ENCODE measurements at places on chromosomes 3 and 15. TPM values are rescaled to one million over a fixed set of nuclear protein-coding genes. Genes with fewer than 3 reads are reported as not detected.
A peak's percentile ranks its signal among the peaks of the same experiment; 100 is the strongest.

GRCh38 chr15:79440355-79440908 is 8.3 kb downstream of the MINAR1 start:
- DNase-seq = no peak

BCL2A1 gene
- total RNA-seq = 61.3 TPM

GRCh38 chr3:187568171-187568570 is 102.0 kb downstream of the SST start:
- no peak for DNase-seq

GRCh38 chr3:117681619-117682018 is 972.0 kb downstream of the TUSC7 start:
- DNase-seq = no peak

DISP2 gene
- total RNA-seq = 0.20 TPM

- no peak for DNase-seq
Measured at GRCh38 chr3:183966361-183966791, 51.3 kb downstream of the ABCC5 start.

GRCh38 chr15:48470096-48470495 is 138.9 kb downstream of the DUT start:
- DNase-seq = no peak

- no peak for DNase-seq
Measured at GRCh38 chr3:123263941-123264340, 62.2 kb downstream of the SEC22A start.

CDHR4 gene
- not detected for total RNA-seq

- no peak for DNase-seq
Measured at GRCh38 chr3:66703501-66703900, 202.7 kb upstream of the LRIG1 start.

TBCCD1 gene
- 20.3 TPM for total RNA-seq

DNA sequence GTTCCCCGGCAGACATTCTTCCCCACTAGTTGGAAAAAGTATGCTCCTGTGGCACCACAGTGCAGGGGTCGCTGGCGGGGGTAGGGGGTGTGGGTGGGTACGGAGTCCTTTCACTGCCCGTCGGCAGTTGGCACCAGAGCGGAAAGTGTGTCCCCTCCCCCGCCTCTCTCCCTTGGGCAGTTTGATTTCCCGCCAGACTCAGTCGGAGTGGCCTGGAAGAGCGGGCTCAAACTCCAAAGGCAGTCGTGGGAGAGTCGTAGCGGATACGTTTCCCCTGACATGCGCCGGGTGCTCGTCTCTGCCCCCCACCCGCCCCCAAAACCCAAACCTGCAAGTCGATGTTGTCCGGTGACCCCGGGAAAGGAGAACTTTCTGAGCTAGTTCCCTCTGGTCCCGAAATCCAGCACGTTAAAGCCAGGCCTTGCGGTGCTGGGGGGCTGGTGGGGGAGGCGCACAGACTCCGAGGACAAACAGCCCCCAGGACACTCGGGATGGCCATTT is 4.4 kb upstream of the FOXB1 start:
- no peak for DNase-seq

- DNase-seq = no peak
Measured at GRCh38 chr15:56929933-56930332, 11.5 kb downstream of the TCF12 start.

SMCO1 gene
- total RNA-seq = not detected

DNA sequence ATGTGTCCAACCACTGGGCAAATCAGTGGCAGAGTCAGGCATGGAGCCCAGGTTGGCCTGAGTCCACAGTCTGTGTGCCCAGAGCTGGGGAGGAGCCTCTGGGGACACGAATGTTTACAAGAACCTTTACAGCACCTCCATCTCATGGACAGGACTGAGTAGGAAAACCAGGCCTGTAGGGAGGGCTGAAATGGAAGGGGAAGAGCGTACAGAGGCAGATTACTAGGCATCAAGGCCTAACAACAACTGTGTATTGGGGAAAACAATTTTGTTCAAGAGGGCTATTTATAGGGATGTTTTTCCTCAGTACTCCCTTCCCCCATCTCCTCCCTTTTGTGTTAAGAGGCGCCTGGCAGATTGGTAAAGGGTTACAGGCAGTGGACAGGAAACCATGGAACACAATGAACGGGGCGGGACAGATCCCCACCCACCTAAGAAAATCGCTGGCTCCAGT is 15.1 kb upstream of the ARHGAP31 start:
- DNase-seq = no peak

- DNase-seq = no peak
Measured at GRCh38 chr15:96867992-96868391, 537.5 kb downstream of the NR2F2 start.

DNA sequence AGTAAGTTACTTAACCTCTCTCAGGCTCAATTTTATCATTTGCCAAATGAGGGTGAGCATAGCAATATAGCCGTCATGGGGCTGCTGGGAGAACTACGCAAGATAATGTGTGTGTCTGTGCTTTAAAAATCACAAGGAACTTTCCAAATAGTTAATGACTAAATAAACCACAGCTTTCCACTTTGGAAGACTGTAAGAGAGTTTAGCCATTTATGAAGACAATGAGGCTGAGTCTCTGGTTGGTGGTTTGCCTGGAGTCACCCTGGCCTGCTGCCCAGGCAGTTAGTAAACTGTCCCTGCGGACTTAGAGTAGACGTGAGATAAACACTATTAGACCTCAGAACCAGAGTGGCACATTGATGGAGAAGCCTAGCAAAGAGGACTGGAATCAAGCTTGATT is 357.7 kb downstream of the CLSTN2 start:
- no peak for DNase-seq

GRCh38 chr3:31142139-31142538 is 247.7 kb upstream of the GADL1 start:
- DNase-seq = no peak

DNA sequence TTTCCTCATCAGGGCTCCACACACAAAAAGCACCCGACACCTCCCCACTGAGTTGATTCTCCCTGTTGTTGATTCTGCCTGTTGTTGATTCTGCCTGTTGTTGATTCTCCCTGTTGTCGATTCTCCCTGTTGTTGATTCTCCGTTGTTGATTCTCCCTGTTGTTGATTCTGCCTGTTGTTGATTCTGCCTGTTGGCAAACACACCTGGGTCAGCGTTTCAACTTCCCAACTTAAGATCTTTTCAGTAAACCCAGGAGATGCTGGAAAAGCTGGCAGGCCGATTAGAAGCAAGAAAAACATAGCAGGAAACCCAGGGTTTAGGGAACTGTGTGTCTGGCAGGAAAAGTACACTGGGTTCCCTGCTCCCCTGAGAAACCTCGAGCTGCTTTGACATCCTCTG is 47.9 kb downstream of the TNK2 start:
- no peak for DNase-seq

PLCL2 gene
- 94.9 TPM for total RNA-seq

FAM3D gene
- total RNA-seq = not detected

- no peak for DNase-seq
Measured at GRCh38 chr15:55344206-55344605, 25.2 kb downstream of the PIGB start.

AP3B2 gene
- total RNA-seq = not detected

ZNF502 gene
- 2.8 TPM for total RNA-seq

DNA sequence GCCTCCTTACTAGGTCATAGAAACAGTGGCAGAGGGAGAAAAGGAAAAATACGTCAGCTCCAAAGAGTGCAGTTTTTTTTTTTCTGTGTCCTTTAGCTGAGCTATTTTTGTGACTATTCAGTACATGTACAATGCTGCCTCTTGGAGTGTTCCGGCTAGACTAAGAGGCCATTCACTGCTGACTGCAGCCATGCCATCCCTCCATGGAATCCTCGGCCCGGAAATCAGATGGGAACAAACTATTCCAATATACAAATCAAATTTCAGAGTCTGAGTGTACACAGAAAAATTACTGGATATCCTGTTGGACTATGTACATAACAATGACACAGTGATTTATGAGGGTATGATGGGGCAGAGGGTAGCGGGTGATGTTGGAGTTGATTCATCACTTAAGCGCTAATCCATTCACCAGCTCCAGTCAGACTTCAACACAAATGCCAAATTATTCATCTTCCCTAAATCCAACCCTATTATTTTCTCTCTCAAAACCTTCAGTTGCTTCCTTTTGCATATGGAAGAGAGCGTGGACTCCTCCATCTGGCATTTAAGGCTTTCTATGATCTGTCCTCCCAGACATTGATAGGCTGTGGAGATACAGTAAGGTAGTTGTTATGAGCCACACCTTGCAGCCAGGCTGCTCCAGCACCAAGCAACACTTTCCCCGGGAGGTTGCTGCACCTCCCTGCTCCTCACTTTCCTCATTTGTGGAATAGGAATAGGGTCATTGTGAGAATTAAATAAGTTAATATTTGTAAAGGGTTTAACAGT is 109.1 kb downstream of the LPP start:
- DNase-seq = no peak

- DNase-seq = no peak
Measured at GRCh38 chr3:134381076-134381475, 6.8 kb upstream of the AMOTL2 start.

DNA sequence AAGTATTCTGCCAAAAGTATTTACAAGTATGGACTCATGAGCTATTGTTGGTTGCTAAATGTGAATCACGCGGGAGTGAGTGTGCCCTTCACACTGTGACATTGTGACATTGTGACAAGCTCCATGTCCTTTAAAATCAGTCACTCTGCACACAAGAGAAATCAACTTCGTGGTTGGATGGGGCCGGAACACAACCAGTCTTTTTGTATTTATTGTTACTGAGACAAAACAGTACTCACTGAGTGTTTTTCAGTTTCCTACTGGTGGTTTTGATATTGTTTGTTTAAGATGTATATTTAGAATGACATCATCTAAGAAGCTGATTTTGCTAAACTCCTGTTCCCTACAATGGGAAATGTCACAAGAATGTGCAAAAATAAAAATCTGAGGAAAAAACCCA is 30.3 kb downstream of the SYNM start:
- DNase-seq = no peak

DNA sequence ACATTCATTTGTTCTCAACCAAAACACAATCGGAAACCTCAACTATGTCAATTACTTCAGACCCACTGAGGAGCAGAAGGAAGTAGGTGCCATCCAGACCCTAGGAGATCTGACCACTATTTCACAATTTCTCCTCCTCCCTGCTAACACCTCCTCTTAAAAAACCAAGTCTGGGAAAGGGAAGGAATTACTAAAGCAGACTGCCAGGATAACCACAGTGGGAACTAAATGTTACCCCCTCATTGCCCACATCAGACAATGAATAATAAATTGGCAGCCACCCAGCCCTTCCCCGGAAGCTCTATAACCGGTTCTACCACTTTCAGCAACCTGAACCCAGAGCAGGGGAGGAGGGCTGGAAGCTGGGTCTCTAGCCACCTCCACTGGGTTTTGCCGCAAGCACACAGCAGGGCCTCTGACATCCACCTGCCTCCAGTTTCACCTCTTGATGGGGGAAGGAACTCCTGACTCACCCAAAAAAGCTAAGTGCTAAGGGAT is 17.6 kb downstream of the C15orf62 start:
- peak; percentile 63 for DNase-seq

- no peak for DNase-seq
Measured at GRCh38 chr3:195077611-195078540, 193.1 kb downstream of the XXYLT1 start.

- DNase-seq = peak; percentile 66
Measured at GRCh38 chr15:77959432-77959879, 118.1 kb downstream of the TBC1D2B start.

Measured in natural killer cell (primary cell).